ENCODE measurements at places on chromosomes 2 and 18.

GRCh38 chr2:17638196-17638743 is 97.8 kb downstream of the VSNL1 start:
- no peak for DNase-seq

GRCh38 chr2:223123855-223124610 is 72.0 kb downstream of the KCNE4 start:
- no peak for DNase-seq

DNA sequence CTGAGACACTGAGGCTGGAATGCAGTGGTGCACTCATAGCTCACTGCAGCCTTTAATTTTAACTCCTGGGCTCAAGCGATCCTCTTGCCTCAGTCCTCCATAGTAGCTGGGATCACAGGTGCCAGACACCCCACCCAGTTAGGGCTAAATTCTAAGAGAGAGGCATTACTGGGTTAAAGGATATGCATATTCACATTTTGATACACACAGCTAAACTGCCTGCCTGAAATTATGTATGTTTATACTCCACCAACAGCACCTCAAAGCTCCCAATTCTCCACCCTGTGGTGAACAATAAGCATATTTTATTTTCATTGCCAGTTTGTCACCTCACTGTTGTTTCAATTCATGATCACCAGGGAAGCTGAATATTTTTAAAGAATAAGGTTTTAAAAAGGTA is 18.7 kb upstream of the MCM6 start:
- no peak for DNase-seq

DNA sequence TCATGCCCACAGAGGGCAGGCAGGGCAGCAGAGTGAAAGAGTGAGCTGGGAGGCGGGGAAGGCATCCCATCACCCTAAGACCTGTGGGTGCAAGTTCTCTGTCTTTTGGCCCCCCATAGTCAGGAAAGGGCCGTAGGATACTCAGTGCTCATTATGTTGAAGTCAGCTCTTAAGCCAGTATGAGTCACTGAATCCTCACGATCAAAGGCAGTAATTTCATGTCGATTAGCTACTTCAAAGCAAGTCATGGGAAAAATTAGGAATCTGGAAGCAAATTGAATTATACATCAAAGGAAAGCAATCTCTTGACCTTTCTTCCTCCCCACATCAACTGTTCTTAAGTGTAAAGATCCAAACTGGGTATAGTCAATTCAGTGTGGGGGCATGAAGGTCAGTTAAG is 178.9 kb downstream of the FHOD3 start:
- no peak for DNase-seq

- peak; percentile 34 for DNase-seq
Observed at GRCh38 chr2:60551240-60552077, 2.0 kb downstream of the BCL11A start.

- no peak for DNase-seq
Observed at GRCh38 chr2:172782506-172783164, 47.0 kb downstream of the RAPGEF4 start.

- DNase-seq: peak; percentile 14
Observed at GRCh38 chr2:240922245-240922981, 16.3 kb downstream of the CROCC2 start.

DNA sequence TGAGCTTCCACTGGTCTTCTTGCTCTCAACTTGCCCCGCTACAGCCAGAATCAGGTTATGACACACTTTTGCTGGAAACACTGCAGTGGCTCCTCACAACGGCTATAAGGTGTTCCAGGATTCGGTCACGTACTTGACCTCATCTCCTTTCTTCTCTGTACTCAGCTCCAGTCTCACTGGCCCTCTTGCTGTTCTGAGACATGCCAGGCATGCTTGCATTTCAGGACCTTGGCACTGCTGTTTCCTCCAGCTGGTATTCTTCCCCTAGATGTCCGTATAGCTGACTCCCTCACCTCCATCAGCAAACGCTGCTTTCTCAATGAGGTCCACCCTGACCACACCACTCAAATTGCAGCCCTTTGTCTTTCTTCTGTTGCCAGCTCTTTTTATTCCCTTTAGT is 31.9 kb upstream of the C1GALT1C1L start:
- no peak for DNase-seq

DNA sequence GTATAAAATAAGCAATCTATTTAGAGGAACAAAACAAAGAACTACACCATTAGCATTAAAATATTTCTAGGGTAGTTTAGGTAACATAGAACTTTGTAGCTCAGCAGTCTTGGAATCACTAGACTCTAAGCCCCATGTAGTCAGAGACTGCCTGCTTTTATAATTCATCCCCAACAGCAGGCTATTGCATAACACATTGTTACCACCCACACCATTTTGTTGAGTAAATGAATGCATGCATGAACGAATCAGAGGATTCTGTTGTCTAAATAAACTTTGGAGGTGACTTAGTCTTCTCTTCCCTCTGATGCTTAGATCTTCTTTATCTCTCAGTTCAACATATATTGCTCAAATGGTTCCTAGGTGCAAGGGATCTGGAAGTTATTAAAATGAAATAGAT is 167.6 kb upstream of the TNP1 start:
- DNase-seq: no peak

DNA sequence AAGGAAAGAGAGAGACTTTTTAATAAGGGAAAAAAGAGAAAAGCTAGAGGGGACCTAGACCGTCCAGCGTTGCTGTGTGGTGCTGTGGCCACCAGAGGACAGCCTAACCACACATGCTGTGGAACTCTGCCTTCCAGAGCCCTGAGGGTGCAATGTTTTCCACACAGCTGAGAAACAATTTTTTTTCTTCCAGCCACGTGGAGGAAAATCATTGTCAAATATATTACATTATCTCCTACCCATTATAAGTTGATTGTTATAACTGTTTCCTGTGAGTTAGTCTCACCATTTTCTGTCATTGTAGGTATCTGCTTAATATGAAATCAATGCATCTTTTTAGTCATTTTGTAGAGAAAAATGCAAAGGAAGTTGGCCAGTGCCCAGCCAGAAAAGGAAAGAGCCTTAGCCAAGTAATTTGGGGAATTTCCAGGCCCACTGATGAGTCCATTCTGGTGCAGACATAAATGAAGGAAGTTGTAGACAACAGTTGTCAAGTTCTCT is 5.9 kb upstream of the MRPL19 start:
- DNase-seq: peak; percentile 57

DNA sequence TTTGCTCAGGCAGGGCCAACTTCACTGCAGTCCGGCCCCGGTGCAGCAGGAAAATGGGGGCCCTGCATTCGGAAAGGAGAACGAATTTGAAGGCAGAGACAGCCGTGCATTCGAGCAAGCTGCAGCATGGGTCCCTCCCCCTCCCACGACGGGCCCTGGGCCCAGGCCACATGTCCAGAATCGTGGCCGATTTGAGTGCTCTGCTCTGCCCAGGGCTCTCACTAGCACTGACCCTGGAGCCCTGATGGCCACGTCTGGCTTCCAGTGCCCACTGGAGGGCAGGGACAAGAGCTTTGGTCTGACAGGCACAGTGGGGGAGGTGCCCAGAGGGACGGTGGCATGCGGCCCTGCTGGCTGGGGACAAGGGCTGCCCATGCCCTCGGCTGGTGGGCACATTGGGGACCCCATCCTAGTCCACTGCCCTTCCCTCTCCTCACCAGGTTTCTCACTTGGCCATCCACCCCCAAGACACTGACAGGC is 14.4 kb upstream of the KLHL30 start:
- DNase-seq: no peak

DNA sequence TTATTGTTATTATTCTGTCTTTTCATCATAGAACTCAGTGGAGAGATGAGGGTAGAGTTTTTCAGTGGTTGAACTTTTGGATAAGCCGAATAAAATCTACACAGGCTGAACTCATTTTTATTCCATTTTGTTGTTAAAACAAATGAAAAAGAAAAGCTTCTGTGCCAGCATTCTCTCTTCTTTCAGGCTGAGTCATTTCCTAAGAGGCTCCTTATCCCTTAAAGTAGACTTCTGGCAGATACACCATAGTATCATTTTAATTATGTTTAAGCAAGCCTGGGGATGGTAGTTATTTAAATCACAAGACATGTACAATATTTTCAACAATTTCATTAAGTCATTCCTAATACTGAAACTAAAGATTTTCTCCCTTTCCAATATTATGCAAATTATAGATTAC is 1364.0 kb upstream of the NRXN1 start:
- DNase-seq: no peak

GRCh38 chr2:217951091-217951490 is 51.7 kb downstream of the TNS1 start:
- DNase-seq: no peak

DNA sequence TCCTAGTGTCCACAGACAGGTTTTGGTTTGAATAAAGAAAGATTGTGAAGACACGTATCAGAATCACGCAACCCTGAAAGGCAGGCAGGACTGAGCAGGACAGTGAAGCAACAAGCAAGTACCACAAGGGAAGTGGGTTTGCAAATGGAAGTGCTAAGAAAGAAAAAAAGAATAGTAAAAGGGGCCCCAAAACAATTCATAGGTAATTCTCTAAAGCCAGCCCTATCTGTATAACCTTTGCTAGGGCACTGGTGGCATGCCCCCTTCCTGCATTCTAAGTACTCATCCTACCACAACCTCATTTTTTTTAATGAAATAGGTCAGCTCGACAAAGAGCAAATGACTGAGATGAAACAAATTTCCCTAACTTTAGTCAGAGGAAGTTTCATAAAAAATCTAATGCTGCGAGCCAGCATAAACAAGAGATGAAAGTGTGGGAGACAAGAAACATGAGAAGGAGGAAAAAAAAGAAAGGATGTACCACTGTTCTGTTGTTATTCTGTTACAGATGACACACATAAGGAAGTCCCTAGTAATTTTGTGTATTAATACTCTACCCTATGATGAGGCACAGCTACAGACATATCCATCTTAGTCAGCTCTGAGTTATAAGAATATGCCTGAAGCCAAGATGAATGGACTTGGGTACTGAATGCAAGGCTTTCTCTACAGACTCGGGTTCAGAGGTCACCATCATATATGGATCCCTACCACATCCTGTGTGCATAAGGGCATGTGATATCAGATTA is 32.2 kb downstream of the IKZF2 start:
- no peak for DNase-seq

GRCh38 chr2:219119422-219120043 is 41.1 kb downstream of the NHEJ1 start:
- DNase-seq: peak; percentile 48

DNA sequence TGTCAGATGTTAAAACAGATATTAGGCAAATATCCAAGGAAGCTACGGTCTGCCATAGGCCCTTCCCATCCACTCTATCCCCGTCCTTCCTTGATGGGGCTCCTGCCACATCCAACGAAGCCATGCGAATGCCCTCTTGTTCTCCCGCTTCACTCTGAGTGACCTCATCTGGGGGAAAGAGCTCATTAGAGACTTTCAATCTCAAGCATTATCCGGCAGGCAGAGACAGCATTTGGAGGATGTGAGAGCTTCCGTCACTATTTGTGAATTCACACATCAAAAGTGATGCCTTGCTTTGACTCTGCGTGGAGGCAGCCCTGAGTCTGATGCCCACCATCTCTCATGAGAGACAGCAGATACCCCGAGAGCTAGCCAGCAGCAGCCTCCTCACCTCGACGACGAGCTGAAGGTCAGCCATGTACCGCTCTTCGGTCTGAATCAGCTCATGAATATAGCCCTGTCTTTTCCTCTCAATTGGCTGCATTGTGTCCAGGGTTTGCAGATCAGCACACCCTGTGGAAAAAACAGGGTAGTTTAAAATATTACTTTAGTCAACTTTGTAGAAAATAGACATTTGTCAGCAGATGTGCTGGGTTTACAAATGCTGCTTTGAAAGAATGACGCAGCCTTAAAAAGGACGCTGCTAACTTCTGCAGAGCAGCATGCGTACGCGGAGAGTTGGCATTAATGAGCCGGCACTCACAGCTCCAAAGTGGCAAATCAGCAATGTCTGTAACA is 45.9 kb downstream of the FAM228A start:
- DNase-seq: no peak

- no peak for DNase-seq
Observed at GRCh38 chr2:174662859-174663258, 65.3 kb upstream of the WIPF1 start.

DNA sequence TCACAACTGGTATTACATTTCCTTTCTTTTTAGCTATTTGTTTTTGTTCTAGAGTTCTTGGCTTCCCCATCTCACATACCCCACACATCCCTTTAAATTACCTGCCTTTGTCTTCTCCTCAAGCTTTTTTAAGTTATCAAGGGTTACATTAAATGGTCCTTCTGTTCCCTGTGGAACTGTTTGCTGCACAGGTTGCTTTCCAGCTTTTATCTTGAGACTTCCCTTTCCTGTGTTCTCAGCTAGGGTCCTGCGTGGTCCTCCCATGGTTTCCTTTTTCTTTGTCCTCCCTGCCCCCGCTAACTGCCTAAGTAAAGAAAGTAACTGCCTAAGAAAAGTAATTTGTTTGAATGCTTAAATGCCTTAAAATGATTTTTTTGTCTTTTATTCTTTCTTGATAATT is 66.8 kb downstream of the EPB41L5 start:
- no peak for DNase-seq

GRCh38 chr2:95334916-95335641 is 37.9 kb downstream of the KCNIP3 start:
- DNase-seq: no peak

DNA sequence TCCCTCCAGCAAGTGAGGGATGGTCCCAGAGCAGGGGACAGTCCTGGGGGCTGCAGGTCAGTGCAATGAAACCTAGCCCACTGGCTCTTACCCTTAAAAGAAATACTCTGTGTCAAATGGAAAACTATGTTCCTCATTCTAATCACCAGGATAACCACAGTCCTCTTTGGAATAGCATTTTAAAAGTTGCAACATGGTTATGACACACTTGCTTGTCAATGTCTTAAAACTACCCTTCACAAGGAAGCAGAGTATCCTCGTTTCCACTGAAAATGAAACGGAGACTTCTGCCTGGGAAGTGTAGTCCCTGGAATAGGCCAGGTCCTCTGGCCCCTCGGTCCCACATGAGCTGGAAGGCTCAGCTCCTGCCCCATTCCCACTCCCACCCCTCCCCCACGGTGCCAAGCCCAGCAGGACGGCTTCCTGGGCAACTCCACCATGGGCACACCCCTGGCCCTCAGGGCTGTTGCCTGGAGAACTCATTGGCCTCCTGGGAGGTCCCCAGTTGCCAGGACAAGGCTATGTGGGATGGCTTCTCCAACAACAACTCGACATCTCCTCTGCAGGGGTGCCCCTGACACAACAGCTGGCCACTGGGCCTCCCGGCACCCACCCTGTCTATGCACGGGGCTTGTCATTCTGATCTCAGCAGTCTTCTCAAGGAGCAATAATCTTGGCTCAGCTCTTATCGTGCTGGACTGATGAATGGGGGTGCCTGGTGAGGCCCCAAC is 38.3 kb upstream of the ST3GAL5 start:
- no peak for DNase-seq

GRCh38 chr2:127588241-127588640 is 52.8 kb downstream of the MYO7B start:
- DNase-seq: peak; percentile 1

GRCh38 chr2:122367646-122368010 is 612.2 kb downstream of the TSN start:
- DNase-seq: no peak

DNA sequence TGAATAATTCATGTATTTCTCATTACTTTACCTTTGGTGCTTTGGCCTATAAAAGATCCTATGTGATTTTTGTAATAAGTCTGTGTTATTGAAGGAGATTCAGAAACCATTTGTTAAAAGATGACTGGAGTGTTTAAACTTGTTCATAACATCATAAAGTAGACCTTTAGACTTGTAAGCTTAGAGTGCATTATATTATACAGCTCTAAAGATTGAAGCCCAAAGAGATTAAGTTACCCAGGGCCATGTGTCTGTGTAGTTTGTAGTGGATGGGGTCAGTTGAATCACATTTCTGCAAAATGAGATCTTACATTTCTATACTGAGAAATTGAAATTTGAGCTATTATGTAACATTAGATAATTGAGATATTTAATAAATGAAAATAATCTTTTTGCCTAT is 60.2 kb upstream of the STON1 start:
- DNase-seq: no peak

- no peak for DNase-seq
Observed at GRCh38 chr18:63975628-63976027, 5.7 kb downstream of the SERPINB8 start.

Measured in activated T-cell treated with anti-CD3 and anti-CD28 coated beads, Interleukin-2, amount 50 U/mL, for 1 hour (primary cell).